ENCODE measurements at places on chromosomes 12 and 14. TPM values are rescaled to one million over a fixed set of nuclear protein-coding genes. Genes with fewer than 3 reads are reported as not detected.

Gene SERPINA6
- not detected for polyA plus RNA-seq

Gene NTF3
- polyA plus RNA-seq = 3.1 TPM

Gene C1QL4
- 0.12 TPM for polyA plus RNA-seq

GRCh38 chr14:30214014-30214413 lies 286.4 kb upstream of the PRKD1 start:
- no peaks in the 10 kb centered on the region for H3K36me3 ChIP-seq
- no peak for DNase-seq
- no peak overlapping the region for H3K27ac ChIP-seq
- no peaks in the 10 kb centered on the region for H3K4me1 ChIP-seq
- H3K4me3 ChIP-seq = no peak overlapping the region
- H3K27me3 ChIP-seq = no peaks in the 10 kb centered on the region

- H3K4me1 ChIP-seq = peaks cover 10% of the 10 kb centered on the region
- no peaks in the 10 kb centered on the region for H3K27me3 ChIP-seq
- no peak overlapping the region for H3K4me3 ChIP-seq
- no peak overlapping the region for H3K27ac ChIP-seq
- DNase-seq = no peak
- no peaks in the 10 kb centered on the region for H3K36me3 ChIP-seq
Observed at GRCh38 chr12:95600567-95600966, 49.3 kb upstream of the USP44 start.

- H3K27me3 ChIP-seq = no peaks in the 10 kb centered on the region
- H3K4me1 ChIP-seq = peaks cover 7% of the 10 kb centered on the region
- no peaks in the 10 kb centered on the region for H3K36me3 ChIP-seq
- H3K27ac ChIP-seq = no peak overlapping the region
- DNase-seq = no peak
- no peak overlapping the region for H3K4me3 ChIP-seq
Observed at GRCh38 chr12:48027183-48028002, 23.1 kb upstream of the COL2A1 start.

- H3K36me3 ChIP-seq = no peaks in the 10 kb centered on the region
- H3K4me3 ChIP-seq = no peak overlapping the region
- peak; percentile 98 for DNase-seq
Observed at GRCh38 chr14:67987606-67988005, 168.0 kb downstream of the RAD51B start.

GRCh38 chr14:85564841-85565527 lies 35.0 kb downstream of the FLRT2 start:
- peaks cover 27% of the 10 kb centered on the region for H3K36me3 ChIP-seq
- H3K27me3 ChIP-seq = no peaks in the 10 kb centered on the region
- no peak for DNase-seq
- H3K4me3 ChIP-seq = no peak overlapping the region
- no peak overlapping the region for H3K27ac ChIP-seq

- no peaks in the 10 kb centered on the region for H3K27me3 ChIP-seq
- no peak overlapping the region for H3K27ac ChIP-seq
Observed at GRCh38 chr14:93322929-93323599, 9.8 kb downstream of the BTBD7 start.

GRCh38 chr12:6613776-6614512 lies 6.8 kb upstream of the CHD4 start:
- H3K27ac ChIP-seq = peak overlapping the region; percentile 96
- no peaks in the 10 kb centered on the region for H3K27me3 ChIP-seq

- H3K4me3 ChIP-seq = no peak overlapping the region
- H3K27ac ChIP-seq = no peak overlapping the region
- no peaks in the 10 kb centered on the region for H3K4me1 ChIP-seq
- no peaks in the 10 kb centered on the region for H3K27me3 ChIP-seq
Observed at GRCh38 chr12:54954801-54955200, 29.8 kb downstream of the TESPA1 start.

GRCh38 chr14:96352708-96353107 lies 10.4 kb downstream of the ATG2B start:
- H3K4me1 ChIP-seq = no peaks in the 10 kb centered on the region
- H3K4me3 ChIP-seq = no peak overlapping the region
- H3K27me3 ChIP-seq = no peaks in the 10 kb centered on the region
- no peak overlapping the region for H3K27ac ChIP-seq
- H3K36me3 ChIP-seq = no peaks in the 10 kb centered on the region
- no peak for DNase-seq

GRCh38 chr14:63745858-63746425 lies 18.1 kb upstream of the SGPP1 start:
- peak; percentile 28 for DNase-seq
- no peak overlapping the region for H3K4me3 ChIP-seq
- H3K27ac ChIP-seq = no peak overlapping the region
- H3K27me3 ChIP-seq = no peaks in the 10 kb centered on the region
- no peaks in the 10 kb centered on the region for H3K4me1 ChIP-seq

DNA sequence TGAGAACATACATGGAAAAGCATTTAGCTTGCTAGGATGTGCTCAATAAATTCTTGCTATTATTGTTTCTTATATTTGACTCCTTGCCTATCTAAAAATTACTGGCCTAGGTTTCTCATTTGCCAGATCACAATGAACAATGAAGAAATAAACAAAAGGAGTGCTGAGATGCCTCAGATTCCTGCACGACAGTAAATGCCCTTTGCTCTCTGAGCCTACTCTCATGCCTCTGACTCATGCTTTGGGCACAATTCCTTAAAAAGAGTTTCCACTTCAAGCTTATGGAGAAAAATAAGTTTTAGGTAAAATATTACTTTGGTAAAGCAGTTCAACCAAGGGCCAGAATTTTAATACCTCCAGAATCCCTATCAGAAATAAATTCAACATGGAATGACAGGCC lies 30.9 kb downstream of the GRIN2B start:
- H3K4me3 ChIP-seq = no peak overlapping the region
- no peaks in the 10 kb centered on the region for H3K36me3 ChIP-seq
- DNase-seq = no peak
- H3K27ac ChIP-seq = no peak overlapping the region

DNA sequence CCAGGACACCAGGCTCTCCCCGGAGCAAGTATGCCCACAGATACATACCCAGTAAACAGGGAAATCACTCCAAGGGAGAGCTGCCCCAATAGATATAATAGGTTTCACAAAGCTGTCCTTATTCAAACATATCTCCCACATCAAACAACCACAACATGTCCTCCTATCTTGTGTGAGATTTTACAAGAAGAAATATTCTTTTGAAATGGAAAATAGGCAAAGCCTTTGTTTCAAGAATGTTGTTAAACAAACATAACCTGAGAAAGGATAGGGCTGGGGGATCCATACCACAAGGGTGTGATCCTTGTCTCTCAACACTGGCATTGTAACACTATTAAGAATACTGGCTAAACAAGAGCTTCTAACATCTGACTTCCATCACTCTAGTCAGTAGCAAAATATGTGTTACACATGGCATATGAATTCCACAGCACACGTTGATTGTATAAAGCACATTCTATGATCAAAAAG lies 32.9 kb downstream of the LGR5 start:
- no peaks in the 10 kb centered on the region for H3K36me3 ChIP-seq
- H3K4me1 ChIP-seq = no peaks in the 10 kb centered on the region
- no peak overlapping the region for H3K4me3 ChIP-seq
- no peaks in the 10 kb centered on the region for H3K27me3 ChIP-seq
- DNase-seq = no peak

DNA sequence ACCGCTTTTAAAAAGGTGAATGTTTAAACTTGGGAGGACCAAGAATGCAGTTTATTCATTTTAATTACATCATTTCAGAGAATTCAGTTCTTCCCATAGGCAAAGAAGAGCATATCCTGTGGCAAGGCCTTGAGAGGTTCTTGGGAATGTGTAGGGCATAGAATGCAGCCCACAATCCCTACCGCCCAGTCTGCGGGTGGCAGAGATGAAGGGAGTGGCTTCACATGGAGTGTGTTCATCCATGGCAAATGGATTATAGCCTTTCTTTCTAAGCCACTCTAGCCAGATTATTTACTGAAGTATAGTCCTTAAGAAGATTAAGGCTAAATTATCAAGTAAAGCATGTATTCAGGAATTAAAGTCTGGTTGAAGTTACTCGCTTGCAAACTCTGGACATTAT lies 97.4 kb downstream of the TSPAN8 start:
- no peaks in the 10 kb centered on the region for H3K4me1 ChIP-seq
- no peaks in the 10 kb centered on the region for H3K27me3 ChIP-seq
- no peak overlapping the region for H3K27ac ChIP-seq
- H3K4me3 ChIP-seq = no peak overlapping the region
- no peak for DNase-seq
- no peaks in the 10 kb centered on the region for H3K36me3 ChIP-seq

- H3K4me3 ChIP-seq = peak overlapping the region; percentile 13
- H3K27ac ChIP-seq = no peak overlapping the region
- peaks cover 27% of the 10 kb centered on the region for H3K4me1 ChIP-seq
- DNase-seq = peak; percentile 80
- H3K36me3 ChIP-seq = peaks cover 8% of the 10 kb centered on the region
Observed at GRCh38 chr12:113152835-113153814, 3.6 kb downstream of the CFAP73 start.

GRCh38 chr14:105161964-105162668 lies 6.5 kb downstream of the JAG2 start:
- H3K36me3 ChIP-seq = no peaks in the 10 kb centered on the region
- peaks cover 46% of the 10 kb centered on the region for H3K4me1 ChIP-seq
- no peak overlapping the region for H3K27ac ChIP-seq

DNA sequence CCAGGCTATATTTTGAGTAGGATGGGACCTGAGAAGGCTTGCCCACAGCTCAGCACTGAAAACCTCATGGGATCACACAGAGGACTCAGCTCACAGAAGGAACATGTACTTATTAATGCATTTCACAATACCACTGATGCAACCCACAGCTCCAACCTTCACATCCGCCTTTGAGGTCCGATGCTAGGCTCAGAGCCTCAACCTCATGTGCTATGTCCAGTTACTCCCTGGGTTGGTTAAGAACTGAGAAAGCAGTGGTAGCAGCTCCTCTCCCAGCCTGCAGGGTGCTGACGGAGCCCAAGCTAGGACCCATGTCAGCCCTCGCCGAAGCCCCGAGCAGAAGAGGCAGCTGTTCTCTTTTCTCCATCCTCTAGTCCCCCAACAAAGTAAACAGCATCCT lies 52.9 kb downstream of the SPTB start:
- H3K4me3 ChIP-seq = no peak overlapping the region
- DNase-seq = no peak
- H3K27ac ChIP-seq = peak overlapping the region; percentile 93
- H3K27me3 ChIP-seq = peaks cover 3% of the 10 kb centered on the region
- peaks cover 69% of the 10 kb centered on the region for H3K4me1 ChIP-seq

GRCh38 chr12:66119870-66120241 lies 10.7 kb downstream of the LLPH start:
- DNase-seq = no peak
- peaks cover 11% of the 10 kb centered on the region for H3K36me3 ChIP-seq
- no peak overlapping the region for H3K27ac ChIP-seq
- H3K4me3 ChIP-seq = no peak overlapping the region
- no peaks in the 10 kb centered on the region for H3K4me1 ChIP-seq
- no peaks in the 10 kb centered on the region for H3K27me3 ChIP-seq

DNA sequence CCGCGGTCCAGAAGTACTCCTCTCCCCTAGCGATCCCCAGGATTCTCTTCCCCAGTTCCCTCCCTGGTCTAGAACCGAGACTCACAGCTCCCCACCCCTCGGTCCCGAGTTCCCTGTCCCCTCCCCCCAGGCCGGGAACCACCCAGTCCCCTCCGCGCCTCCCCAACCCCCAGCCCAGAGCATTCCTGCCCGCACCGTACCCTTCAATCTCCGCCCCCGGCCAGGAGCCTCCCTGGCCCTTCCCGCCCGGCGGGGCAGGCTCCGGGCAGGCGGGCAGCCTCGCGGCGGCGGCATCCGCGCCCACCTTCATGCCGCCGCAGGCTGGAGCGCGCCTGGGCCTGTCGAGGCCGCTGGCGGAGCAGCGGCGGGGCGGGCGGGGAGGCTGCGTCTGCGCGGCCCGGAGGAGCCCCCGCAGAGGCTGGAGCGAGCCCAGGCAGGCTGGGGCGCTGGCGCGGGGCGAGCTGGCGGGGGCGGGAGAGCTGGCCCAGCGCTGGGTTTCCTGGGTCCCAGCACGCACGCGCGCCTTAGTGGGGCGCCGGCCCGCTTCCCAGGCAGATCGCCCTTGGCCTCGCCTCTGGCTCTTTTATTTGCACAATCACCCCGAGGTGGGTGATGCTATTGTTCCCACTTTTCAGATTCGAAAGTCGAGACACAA lies 22.2 kb upstream of the GPR132 start:
- no peak overlapping the region for H3K27ac ChIP-seq
- H3K27me3 ChIP-seq = peaks cover 46% of the 10 kb centered on the region
- DNase-seq = peak; percentile 77
- peaks cover 40% of the 10 kb centered on the region for H3K4me1 ChIP-seq
- H3K36me3 ChIP-seq = no peaks in the 10 kb centered on the region
- H3K4me3 ChIP-seq = peak overlapping the region; percentile 49

- H3K4me3 ChIP-seq = no peak overlapping the region
- H3K36me3 ChIP-seq = no peaks in the 10 kb centered on the region
- H3K27ac ChIP-seq = no peak overlapping the region
- no peaks in the 10 kb centered on the region for H3K4me1 ChIP-seq
- H3K27me3 ChIP-seq = no peaks in the 10 kb centered on the region
Observed at GRCh38 chr14:89826596-89826995, 127.9 kb downstream of the EFCAB11 start.

DNA sequence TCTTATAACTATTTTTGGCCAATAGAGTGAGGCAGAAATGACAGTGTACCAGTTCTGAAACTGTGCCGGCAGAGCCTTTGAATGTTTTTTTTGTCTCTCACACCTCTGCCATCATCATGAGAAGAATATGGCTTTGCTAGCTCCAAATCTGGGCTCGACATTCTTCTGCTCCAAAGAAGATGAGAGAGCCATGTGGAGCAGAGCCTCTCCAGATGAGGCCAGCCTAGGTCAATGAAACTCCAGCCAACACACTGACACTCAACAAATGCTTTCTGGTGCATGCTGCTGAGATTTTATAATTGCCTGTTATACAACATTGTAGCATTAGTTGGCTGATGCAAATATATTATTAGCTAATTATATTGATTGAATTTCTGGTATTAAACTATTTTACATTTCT lies 154.7 kb downstream of the SLC38A4 start:
- H3K27ac ChIP-seq = no peak overlapping the region
- no peak for DNase-seq
- no peak overlapping the region for H3K4me3 ChIP-seq
- no peaks in the 10 kb centered on the region for H3K4me1 ChIP-seq
- no peaks in the 10 kb centered on the region for H3K36me3 ChIP-seq
- H3K27me3 ChIP-seq = no peaks in the 10 kb centered on the region

DNA sequence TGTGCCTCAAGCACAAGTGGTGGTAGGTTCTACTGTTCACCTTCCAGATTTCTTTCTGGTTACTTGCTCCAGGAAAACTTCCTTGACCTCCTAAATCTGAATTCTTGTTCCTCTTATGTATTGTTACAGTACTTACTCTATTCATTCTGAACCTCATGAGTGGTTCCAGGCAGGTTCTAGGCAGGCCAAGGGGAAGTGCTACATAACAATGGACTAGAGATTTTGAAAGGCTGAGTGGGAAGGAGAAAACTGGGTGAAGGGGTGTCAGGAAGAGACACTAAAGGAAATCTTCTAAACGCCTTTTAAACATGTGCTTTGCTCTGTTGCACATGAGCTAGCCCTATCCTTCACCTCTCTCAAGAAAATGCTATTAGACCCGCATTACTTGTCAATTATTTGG lies 1.6 kb downstream of the YARS2 start:
- peaks cover 34% of the 10 kb centered on the region for H3K36me3 ChIP-seq
- peak; percentile 6 for DNase-seq
- no peak overlapping the region for H3K4me3 ChIP-seq
